ENCODE measurements at places on chromosomes 5 and 9.

- DNase-seq: no peak
These were observed 458.1 kb downstream of the MTRR start for GRCh38 chr5:8327016-8327415.

DNA sequence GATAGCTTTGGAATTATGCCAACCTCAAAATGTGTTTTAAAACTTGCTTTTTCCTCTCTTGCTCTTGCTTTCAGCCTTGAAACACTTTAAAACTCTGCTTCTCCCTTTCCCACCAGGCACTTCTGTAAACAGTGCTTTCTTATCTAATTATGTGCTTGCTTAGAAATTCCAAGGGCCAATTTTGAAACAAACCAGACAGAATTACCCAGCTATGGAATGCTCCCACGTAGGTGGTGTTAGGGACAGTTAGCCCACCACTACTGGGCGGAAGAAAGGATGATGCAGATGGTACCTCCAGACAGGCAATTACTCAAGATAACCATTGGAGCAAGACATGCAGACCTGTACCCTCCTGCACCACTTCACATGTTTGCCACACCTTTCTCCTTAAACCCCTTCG lies 523.0 kb upstream of the PTPRD start:
- no peak for DNase-seq

DNA sequence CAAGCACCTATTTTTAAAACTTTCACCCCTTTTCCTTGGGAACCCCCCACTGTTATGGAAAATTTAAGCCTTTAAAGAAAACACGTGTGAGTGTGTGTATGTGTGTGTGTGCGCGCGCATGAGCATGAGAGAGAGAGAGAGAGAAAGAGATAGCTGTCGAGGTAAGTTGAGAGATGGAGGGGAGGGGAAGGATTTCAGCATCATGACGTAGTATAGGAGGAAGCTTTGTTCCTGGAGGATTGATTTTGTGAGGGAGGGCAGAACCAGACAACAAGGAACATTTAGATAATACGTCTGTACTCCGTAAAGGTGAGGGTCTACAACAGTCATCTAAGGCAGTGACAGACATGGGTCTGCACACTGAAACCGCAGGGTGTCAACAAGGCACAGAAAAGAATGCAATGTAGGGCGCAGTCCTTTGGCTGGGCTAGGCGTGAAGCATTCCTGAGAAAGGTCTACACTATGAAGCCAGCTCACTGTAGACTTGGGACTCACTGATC lies 227.7 kb downstream of the SMARCA2 start:
- no peak for DNase-seq

- DNase-seq: no peak
These were observed 9.1 kb upstream of the MVB12B start for GRCh38 chr9:126317513-126317912.

DNA sequence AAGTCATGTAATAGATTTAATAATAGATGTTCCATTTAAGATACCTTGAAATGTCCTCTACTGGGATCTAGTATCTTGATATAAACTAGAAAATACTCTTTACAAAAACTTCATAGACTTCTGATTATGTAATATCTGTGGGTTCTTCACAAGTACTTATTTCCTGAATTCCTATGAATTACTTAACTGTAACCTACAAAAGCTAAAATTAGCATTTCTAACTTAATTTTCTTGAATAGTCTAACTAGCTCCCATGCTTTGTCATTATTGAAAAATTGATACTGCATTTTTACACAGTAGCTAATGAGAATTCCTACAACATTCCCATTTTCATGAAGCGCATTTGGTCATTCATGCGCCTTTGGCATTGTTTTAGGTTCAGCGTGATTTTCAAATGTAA lies 1828.2 kb downstream of the MAT2B start:
- DNase-seq: no peak

- no peak for DNase-seq
These were observed 63.1 kb downstream of the PPP2R2B start for GRCh38 chr5:146815411-146815810.

All from stimulated activated CD8-positive, alpha-beta memory T cell treated with anti-CD3 and anti-CD28 coated beads, Interleukin-15, amount 100 ng/mL, for 4 hours (primary cell).